ENCODE measurements at places on chromosomes 1 and 21. TPM values are rescaled to one million over a fixed set of nuclear protein-coding genes. Genes with fewer than 3 reads are reported as not detected.

DNA sequence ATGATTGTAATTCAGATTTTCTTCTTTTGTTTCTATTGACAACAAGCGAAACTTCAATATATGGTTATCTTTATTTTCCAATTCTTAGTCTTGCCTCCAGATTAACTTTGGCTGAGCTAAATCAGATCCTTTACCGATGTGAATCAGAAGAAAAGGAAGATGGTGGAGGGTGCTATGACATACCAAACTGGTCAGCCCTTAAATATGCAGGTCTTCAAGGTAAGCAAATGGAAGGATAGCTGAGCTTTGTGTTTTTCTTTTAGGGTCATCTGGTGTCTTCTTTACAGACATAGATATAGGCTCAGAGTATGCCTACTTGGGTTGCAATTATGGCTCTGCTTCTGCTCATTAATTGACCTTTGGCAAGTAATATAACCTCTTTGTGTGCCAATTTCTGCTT is 37.7 kb downstream of the AGL start:
- H3K4me3 ChIP-seq: no peak overlapping the region
- no peak for DNase-seq
- H3K36me3 ChIP-seq: peaks cover 16% of the 10 kb centered on the region

DNA sequence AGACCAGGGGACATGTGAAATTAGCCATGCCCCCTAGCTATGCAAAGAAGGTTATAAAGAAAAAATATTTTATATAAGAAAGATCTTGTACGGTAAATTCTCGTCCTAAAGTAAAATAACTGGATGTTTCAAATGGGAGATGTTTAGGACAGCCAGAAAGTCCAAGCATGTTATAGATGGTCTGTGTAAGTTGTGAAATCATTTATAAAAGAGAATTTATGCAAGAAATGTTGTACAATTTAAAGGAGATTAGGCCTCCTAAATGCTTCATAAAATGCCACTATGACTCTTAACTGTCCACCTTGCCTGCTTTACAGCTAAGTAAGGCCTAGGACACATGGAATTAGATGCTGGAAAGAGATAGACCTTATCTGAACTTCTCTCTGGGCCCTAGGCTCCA is 118.1 kb upstream of the POGK start:
- no peaks in the 10 kb centered on the region for H3K27me3 ChIP-seq
- no peak overlapping the region for H3K27ac ChIP-seq
- no peaks in the 10 kb centered on the region for H3K4me1 ChIP-seq
- no peaks in the 10 kb centered on the region for H3K36me3 ChIP-seq
- no peak for DNase-seq

DNA sequence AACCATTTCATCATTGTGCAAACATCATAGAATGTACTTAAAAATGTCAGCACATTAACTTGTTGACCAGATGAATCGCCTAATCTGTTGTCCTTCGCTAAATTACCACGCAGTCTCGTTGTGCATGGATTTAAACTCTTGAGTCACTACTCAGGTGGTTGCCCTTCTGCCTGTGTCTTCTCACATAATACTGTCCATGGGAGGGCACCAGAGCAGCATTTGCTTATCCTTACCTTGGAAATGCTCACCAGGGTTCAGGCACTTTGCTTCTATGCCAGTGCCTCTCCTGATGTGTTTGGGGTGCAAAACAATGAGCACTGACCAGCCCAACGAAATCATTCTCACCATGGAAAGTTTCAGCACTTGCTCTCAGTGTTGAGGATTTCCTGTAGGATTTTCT is 559.9 kb downstream of the RWDD3 start:
- DNase-seq: peak; percentile 10
- no peak overlapping the region for H3K4me3 ChIP-seq
- no peaks in the 10 kb centered on the region for H3K36me3 ChIP-seq
- H3K4me1 ChIP-seq: no peaks in the 10 kb centered on the region
- peaks cover 13% of the 10 kb centered on the region for H3K27me3 ChIP-seq
- no peak overlapping the region for H3K27ac ChIP-seq

- H3K27ac ChIP-seq: no peak overlapping the region
- no peaks in the 10 kb centered on the region for H3K27me3 ChIP-seq
- no peaks in the 10 kb centered on the region for H3K36me3 ChIP-seq
- DNase-seq: no peak
- H3K4me1 ChIP-seq: no peaks in the 10 kb centered on the region
These were observed 11.8 kb upstream of the AMIGO1 start for GRCh38 chr1:109521002-109521951.

- no peaks in the 10 kb centered on the region for H3K36me3 ChIP-seq
- no peaks in the 10 kb centered on the region for H3K27me3 ChIP-seq
These were observed 22.1 kb downstream of the PTPRU start for GRCh38 chr1:29258189-29258975.

DNA sequence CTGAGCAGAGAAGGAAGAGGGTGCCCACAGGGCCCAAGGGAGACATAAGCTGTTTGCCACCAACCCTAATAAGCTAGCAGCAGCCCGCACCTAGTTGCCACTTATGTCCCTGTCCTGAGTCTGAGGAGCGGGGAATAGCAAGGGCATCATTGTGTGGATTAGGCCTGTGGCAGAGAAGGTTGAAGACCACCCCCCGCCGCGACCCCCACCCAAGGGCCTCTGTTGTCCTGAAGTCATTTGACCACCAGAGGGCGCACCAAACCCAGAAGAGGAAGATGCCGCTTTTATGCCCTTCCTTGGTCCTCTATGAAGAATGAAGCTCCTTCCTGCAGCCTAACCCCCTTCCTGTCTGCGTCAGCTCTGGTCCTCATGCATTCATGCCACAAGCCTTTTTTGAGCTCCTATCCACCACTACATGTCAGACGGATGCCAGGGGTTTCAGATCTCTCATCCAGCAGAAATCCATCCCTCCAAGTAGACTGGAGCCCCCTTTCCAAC is 16.6 kb downstream of the RHBG start:
- no peak overlapping the region for H3K27ac ChIP-seq
- peak; percentile 83 for DNase-seq
- H3K4me1 ChIP-seq: no peaks in the 10 kb centered on the region
- no peak overlapping the region for H3K4me3 ChIP-seq
- peaks cover 14% of the 10 kb centered on the region for H3K27me3 ChIP-seq
- no peaks in the 10 kb centered on the region for H3K36me3 ChIP-seq

Gene PIK3R3
- total RNA-seq: 30.2 TPM

- no peaks in the 10 kb centered on the region for H3K27me3 ChIP-seq
- no peaks in the 10 kb centered on the region for H3K4me1 ChIP-seq
- no peak overlapping the region for H3K4me3 ChIP-seq
- no peak for DNase-seq
- H3K27ac ChIP-seq: no peak overlapping the region
- H3K36me3 ChIP-seq: no peaks in the 10 kb centered on the region
These were observed 17.2 kb upstream of the RAB29 start for GRCh38 chr1:205792481-205792881.

- H3K27ac ChIP-seq: no peak overlapping the region
- no peak overlapping the region for H3K4me3 ChIP-seq
- no peaks in the 10 kb centered on the region for H3K36me3 ChIP-seq
- H3K4me1 ChIP-seq: no peaks in the 10 kb centered on the region
These were observed 429.6 kb downstream of the PLPP3 start for GRCh38 chr1:56149761-56150160.

- no peak within 1 kb of the TSS for H3K27ac ChIP-seq
- no peaks in the 10 kb centered on the region for H3K36me3 ChIP-seq
- DNase-seq: no peak
- H3K27me3 ChIP-seq: no peaks in the 10 kb centered on the region
These were observed at the start of gene SGIP1 for GRCh38 chr1:66533804-66534740. TSS of gene SGIP1 (plus strand) at chr1:66534153. CDS start at chr1:66534359, 206 bp downstream.

- DNase-seq: peak; percentile 66
- no peak within 1 kb of the TSS for H3K27ac ChIP-seq
- peaks cover 30% of the 10 kb centered on the region for H3K27me3 ChIP-seq
- peak within 1 kb of the TSS; percentile 57 for H3K4me3 ChIP-seq
- H3K36me3 ChIP-seq: no peaks in the 10 kb centered on the region
- H3K4me1 ChIP-seq: peaks cover 25% of the 10 kb centered on the region
These were observed at the start of gene KAZN for GRCh38 chr1:14598498-14599182. TSS of gene KAZN (plus strand) at chr1:14598685.

Gene VSIG8
- not detected for total RNA-seq

DNA sequence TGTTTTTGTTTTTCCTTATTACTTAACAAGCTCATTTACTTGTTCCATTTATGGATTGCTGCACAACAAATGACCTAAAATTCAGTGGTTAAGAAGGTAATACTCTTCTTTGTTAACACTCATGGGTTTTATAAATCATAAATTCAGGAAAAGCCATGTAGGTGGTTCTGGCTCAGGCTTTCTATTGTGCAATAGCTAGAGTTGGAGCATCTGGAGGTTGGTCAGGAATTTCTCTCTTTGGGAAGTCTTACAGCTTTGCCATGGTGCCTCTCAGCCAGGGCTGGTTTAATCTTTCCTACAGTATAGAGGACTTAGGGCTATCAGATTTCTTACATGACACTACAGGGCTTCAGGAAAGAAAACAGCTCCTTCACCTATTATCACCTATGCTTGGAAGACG is 1677.1 kb downstream of the KCNT2 start:
- DNase-seq: no peak
- no peak overlapping the region for H3K27ac ChIP-seq
- H3K4me3 ChIP-seq: no peak overlapping the region

Gene LDLRAD1
- not detected for total RNA-seq

DNA sequence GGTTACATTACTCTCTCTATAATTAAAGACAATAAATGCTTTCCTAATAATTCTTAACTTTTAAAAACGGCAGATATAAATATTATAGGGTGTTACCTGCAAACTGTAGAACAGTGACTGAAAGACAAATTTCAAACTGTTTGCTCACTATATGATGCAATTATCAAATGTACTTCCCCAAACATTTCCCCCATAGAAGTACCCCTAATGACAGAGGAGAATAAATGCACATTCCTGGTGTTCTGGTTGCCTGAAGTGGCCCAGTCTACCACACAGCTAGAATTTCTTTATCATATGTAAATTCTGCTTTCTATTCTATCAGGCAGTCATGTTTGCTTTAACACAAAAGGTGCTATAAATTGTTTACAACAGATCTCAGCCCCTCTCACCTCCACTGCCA is 70.4 kb downstream of the VAV3 start:
- H3K27ac ChIP-seq: no peak overlapping the region
- no peak overlapping the region for H3K4me3 ChIP-seq
- DNase-seq: no peak
- no peaks in the 10 kb centered on the region for H3K36me3 ChIP-seq
- no peaks in the 10 kb centered on the region for H3K27me3 ChIP-seq

DNA sequence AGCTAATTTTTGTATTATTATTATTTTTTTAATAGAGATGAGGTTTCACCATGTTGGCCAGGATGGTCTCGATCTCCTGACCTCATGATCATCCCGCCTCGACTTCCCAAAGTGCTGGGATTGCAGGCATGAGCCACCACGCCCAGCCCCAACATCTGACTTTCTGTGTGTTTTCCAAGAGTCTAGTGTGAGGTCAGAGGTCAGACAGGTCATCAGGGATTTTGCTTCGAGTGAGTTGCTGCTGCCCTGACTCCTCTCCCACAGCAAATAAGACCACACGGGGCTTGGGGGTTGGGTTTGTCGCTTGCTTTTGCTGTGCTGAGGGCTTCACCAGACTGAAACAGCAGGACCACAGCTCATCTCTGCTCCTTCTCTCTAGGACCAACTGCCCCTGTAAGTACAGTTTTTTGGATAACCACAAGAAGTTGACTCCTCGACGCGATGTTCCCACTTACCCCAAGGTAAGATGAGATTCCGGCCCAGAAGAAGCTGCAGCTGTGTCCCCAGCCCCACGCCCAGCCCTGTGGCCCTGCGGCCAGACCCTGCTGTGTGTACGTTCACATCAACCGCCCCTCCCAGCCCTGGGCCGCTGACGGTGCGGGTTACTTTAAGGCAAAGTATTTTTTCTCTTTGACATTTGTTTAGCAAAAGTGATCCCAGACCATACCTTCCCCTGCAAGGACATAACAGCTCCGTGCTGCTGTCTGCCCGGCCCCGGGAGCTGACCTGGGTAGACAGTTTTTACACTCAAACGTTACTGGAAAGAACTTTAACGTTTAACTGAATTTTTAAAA is 97.5 kb downstream of the PDE9A start:
- H3K4me1 ChIP-seq: no peaks in the 10 kb centered on the region
- no peak for DNase-seq
- H3K27me3 ChIP-seq: no peaks in the 10 kb centered on the region
- H3K27ac ChIP-seq: no peak overlapping the region
- H3K4me3 ChIP-seq: no peak overlapping the region

DNA sequence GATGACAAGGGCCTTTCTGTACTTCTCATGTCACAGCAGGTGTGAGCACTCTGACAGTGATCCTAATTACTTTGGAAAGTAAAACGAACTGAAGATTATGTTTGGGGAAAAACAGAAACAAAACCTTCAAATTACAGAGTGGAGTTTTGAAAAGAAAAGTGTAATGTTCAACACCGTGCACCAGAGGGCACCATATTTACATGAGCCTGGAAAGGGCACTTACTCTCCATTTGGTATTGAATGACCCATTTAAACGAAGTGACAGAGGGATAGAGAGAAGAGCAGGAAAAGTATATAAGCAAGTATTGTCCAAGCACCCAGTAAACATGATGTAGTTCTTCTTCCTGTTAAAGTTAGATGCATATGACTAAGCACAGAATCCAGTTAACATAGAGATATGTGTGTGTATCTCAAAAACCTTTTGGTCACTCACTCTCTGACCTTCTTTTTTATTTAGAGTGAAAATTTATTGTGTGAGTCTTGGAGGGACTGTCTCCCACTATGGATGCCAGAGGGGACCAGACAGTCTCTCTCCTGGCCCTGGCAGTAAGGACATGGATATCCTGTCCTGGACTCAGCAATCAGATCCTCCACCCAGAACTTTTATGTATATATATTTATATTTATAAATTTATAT is 3.8 kb upstream of the RGSL1 start:
- peak; percentile 65 for DNase-seq
- no peaks in the 10 kb centered on the region for H3K36me3 ChIP-seq
- H3K4me3 ChIP-seq: no peak overlapping the region
- no peaks in the 10 kb centered on the region for H3K4me1 ChIP-seq
- H3K27me3 ChIP-seq: no peaks in the 10 kb centered on the region

Gene C1QB
- not detected for total RNA-seq

DNA sequence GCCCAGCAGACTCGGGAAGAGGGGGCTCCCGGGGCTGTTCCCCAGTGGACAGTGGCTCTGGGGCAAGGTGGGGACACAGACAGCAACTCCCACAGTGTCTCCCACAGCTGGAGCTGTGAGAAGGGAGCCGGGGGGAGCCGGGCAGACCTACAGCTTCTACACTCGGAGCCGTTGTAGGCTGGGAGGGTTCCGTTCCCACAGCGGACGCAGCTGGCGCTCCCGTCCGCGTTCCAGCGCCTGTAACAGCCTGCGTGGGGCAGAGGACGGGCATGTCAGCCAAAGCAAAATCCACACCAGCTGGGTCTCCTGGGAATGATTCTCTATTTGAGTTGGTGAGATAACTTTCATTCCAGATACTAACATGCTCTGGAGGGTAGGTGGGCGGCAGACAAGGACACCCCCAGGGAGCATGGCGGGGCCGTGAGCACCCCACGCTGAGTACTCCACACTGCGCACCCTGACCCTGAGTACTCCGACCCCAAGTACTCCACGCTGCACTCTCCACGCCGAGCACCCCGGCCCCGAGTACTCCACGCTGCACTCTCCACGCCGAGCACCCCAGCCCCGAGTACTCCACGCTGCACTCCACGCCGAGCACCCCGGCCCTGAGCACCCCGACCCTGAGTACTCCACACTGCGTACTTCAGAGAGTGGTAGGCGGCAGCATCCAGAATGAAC is 13.4 kb upstream of the RNF223 start:
- no peak overlapping the region for H3K4me3 ChIP-seq
- no peaks in the 10 kb centered on the region for H3K36me3 ChIP-seq
- no peaks in the 10 kb centered on the region for H3K27me3 ChIP-seq
- no peak overlapping the region for H3K27ac ChIP-seq

Gene UQCRHL
- total RNA-seq: 4.1 TPM

Gene RGL1
- total RNA-seq: 67.2 TPM

Gene MYBPH
- total RNA-seq: not detected

- H3K36me3 ChIP-seq: no peaks in the 10 kb centered on the region
- peaks cover 8% of the 10 kb centered on the region for H3K27me3 ChIP-seq
- DNase-seq: peak; percentile 54
- peak overlapping the region; percentile 20 for H3K27ac ChIP-seq
- H3K4me1 ChIP-seq: peaks cover 13% of the 10 kb centered on the region
These were observed 60.2 kb downstream of the NDUFS5 start for GRCh38 chr1:39086386-39086785.

Data from A673 (cell line).